ENCODE measurements at places on chromosomes 5 and 9. TPM values are rescaled to one million over a fixed set of nuclear protein-coding genes. Genes with fewer than 3 reads are reported as not detected.

TMEM250 gene
- 25.7 TPM for total RNA-seq

ARID3C gene
- total RNA-seq, result not detected

MYMK gene
- not detected for total RNA-seq

TXNDC8 gene
- total RNA-seq, result not detected

SLC12A2 gene
- total RNA-seq, result 21.0 TPM

RORB gene
- not detected for total RNA-seq

PCA3 gene
- not detected for total RNA-seq

S100Z gene
- total RNA-seq, result not detected

PCDHA9 gene
- total RNA-seq, result not detected

CORO2A gene
- total RNA-seq, result 0.29 TPM

DDX4 gene
- not detected for total RNA-seq

SUSD3 gene
- total RNA-seq, result 0.61 TPM

ASTN2 gene
- total RNA-seq, result 2.5 TPM

CCDC192 gene
- not detected for total RNA-seq

RASEF gene
- total RNA-seq, result 0.82 TPM

SPATA31D4 gene
- total RNA-seq, result not detected

STKLD1 gene
- total RNA-seq, result 0.35 TPM

DBN1 gene
- 16.3 TPM for total RNA-seq

CRB2 gene
- not detected for total RNA-seq

ARHGEF28 gene
- 0.90 TPM for total RNA-seq

KIAA1958 gene
- total RNA-seq, result 4.0 TPM

C5orf58 gene
- not detected for total RNA-seq

ZFP37 gene
- 2.6 TPM for total RNA-seq

INSL6 gene
- total RNA-seq, result not detected

SPACA9 gene
- total RNA-seq, result 0.83 TPM

Data from gastrocnemius medialis (tissue), 4 donors.